ENCODE measurements at places on chromosomes 6 and 20.

DNA sequence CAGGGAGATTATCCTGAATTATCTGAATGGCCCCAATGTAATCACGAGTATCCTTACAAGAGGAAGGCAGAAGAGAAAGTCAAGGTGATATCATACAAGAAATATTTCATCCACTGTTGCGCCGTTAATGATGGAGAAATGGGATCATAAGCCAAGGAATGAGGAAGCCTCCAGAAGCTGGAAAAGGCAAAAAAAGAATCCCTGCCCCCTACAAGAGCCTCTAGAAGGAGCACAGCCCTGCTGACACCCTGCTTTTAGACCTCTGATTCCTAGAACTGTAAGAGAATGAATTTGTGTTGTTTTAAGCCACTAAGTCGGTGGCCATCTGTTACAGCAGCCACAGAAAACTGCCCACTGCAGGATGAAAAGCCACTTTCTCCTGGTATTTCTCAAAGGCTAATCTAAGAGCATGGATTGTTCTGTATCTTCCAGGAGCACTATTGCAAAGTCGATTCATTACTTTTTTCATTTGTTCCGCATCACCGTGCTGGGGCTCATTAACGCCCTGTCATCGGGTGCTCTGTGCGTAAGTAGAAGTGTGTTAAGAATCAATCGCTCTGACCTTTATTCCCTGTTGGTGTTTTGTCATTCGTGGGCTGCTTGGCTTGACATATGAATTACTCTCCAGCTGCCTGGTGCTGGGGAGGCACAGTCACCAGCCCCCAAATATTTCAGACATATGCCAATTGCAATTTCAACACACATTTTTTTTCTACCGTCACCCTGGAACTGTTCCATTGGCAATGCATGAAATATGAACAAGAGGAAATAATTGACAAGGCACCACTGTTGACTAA is 117.0 kb downstream of the PCSK2 start:
- DNase-seq = no peak

DNA sequence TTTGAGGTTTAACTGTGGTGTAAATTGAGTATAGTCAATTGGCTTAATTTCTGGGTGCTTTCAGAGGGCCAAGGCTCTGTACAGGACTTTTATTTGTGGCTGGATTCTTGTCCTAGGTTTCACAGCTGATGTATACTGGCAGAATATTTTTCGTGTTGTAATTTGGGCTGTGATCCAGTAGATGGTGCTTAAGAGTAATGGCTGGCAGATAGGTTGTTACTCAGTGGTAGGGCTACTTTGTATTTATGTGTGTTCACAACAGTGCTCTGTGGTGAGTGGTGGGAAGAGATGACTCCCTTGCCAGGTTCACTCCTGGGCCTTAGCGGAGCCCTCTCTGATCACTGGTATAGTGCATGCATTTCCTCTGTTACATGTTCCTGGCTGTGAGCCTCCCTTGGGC is 34.5 kb upstream of the FERMT1 start:
- DNase-seq = no peak

GRCh38 chr20:48794816-48795457 is 32.9 kb downstream of the PREX1 start:
- no peak for DNase-seq

- DNase-seq = no peak
Measured at GRCh38 chr6:85865420-85866369, 223.0 kb upstream of the SYNCRIP start.

- no peak for DNase-seq
Measured at GRCh38 chr20:52454660-52455059, 263.1 kb upstream of the ZFP64 start.

GRCh38 chr6:31287619-31288018 is 15.7 kb upstream of the HLA-C start:
- DNase-seq = no peak

- no peak for DNase-seq
Measured at GRCh38 chr20:32831982-32832381, 12.2 kb downstream of the MAPRE1 start.

- no peak for DNase-seq
Measured at GRCh38 chr20:50390685-50391443, 119.3 kb upstream of the PTPN1 start.

DNA sequence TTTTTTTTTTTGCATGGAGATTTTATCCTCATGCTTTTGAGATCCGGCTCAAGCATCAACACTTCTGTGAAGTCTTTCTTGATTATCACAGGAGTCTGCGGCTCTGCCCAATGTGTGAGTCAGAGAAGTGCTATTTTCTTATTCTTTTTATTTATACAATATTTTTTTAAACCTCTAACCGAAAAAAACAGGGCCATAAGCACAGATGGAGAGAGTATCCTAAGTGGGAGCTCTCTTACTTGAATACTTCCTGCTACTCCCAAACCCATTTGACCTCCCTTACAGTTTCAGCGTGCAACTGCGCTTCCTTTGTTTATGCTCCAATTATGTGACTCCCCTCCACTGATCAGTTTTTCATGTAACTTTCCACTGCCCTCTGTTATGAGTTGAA is 8.7 kb upstream of the ATXN1 start:
- no peak for DNase-seq

DNA sequence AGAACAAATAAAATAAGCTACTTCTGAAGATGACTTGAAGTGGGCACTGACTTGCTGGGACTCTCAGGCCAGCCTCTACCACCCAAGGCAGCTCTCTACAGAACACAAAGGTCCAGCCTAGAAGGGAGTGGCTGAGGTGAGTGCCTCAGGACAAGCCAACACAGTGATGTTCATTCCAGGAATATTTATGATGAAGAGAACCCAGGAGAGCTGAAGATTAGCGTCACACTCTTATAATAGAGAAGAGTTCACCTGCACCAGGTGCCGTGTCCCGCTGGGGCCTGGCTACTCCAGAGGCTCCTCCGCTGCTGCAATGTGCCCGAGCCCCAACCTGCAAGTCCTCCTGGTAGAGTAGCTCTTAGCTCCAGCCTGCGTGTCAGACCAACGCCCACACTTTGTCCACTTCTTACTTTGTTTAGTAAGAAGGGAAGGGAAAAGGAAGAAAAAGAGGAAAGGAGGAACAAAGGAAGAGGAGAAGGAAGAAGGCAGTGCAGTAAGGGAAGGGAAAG is 182.4 kb upstream of the QKI start:
- DNase-seq = peak; percentile 36

DNA sequence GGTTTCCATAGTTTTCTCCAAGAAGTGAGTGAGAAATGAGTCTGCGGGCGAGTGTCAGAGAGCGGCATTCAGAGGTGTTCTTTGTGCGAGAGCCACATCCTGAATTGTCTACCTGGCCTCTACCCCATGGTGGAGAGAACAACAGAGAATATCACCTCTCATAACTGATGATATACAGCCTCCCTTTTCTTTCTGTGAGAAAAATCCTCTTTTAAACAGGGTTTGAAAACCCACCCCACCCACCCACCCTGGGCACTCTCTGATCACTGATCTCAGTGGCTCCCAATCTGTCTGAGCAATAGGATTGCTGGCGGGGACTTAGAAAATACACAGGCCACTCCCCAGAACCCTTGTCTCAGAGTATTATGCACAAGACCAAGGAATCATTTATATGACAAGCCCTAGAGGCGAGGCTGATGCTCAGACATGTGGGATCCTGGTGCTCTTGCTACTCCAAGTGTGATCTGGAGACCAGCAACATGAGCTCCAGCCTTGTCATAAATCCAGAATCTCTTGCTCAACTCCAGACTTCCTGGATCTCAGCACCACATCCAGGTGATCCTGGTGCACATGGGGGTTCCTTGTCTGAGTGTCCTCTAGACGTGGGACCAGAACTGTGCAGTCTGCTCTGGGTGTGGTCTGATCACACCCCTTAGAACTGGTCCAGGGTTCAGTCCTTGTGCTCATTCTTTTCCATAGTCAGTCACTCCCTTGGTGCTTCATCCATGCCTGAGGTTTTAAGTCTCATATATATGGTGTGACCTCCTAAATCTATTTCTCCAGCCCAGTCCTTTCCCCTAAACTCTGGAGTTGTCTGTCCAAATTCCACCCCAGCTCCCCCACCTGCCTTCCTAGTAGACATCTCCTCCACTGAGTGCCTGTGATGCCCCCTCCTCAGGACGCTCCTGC is 5.3 kb downstream of the HLA-B start:
- DNase-seq = no peak

- no peak for DNase-seq
Measured at GRCh38 chr6:119463081-119463626, 113.6 kb upstream of the MAN1A1 start.

DNA sequence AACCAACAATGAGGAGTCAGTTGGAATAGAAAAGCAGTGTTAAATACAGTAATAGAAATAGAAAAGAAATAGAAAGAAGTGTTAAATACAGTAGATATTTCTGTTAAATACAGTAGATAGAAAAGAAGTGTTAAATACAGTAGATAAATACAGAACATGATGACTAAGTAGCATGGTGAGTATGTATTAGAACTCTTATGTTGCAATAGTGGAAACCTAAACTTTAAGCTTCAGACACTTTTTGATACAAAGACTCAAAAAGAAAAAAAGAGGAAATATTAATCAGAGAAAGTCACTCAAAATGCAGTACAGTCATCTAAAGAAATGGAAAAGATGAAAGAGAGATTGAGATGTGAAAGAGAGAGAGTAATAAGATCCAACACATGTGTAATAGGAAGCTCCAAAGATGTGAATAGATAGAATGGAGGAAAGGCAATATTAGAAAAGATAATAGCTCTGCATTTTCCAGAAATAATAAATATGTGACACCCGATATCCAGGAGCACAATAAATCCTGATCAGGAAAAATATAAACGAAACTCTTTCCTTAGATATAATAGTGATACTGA is 131.5 kb upstream of the KCNK16 start:
- DNase-seq = no peak

DNA sequence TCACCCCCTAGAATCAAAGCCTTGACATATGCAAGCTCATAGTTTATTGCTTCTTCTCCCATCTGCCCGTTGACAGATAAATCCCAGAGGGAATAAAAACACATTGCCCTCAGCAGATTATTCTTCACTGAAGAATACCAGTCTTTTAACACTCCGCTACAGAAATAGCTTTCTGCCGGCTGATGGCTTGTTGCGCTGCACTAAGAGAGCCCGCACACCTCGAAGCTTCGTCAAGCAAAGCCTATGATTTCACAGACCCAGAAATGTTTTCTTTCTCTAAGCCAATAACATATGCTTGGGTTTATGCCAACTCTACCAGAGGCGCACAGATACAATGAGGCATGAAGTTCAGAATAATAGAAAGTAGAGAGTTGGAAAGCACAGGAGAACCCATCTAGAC is 208.9 kb upstream of the FOXQ1 start:
- no peak for DNase-seq

DNA sequence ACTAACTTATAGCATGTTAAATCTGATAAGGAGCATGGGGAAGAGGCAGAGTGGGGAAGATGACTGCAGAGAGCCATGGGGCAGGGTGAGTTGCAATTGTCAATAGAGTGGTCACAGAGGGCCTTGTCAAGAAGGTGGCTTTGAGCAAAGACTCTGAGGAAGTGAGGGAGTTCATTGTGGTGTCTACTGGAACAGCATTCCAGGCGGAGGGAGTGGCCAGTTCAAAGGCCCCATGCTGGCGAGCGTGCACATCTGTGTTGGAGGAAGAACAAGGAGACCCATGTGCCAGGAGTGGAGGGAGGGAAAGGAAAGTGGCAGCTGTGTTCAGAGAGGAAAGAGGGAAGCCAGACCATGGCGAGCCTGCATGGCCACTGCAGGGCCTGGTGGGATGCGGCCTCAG is 15.8 kb upstream of the GPR6 start:
- no peak for DNase-seq

GRCh38 chr20:63471981-63472831 is at the start of gene KCNQ2:
KCNQ2 (minus strand) TSS chr20:63472655; CDS start chr20:63472463, 192 bp downstream.
- no peak for DNase-seq

- no peak for DNase-seq
Measured at GRCh38 chr6:110448846-110449540, 27.4 kb downstream of the SLC22A16 start.

- no peak for DNase-seq
Measured at GRCh38 chr20:9444921-9445320, 69.5 kb upstream of the LAMP5 start.

Measured in T47D (cell line).